Activated naive CD4-positive, alpha-beta T cell treated with anti-CD3 and anti-CD28 coated beads, Interleukin-2, amount 10 ng/mL, durations not matched to agents 7 days and 5 days (primary cell): ENCODE measurements at places on chromosomes 5 and 9.

DNA sequence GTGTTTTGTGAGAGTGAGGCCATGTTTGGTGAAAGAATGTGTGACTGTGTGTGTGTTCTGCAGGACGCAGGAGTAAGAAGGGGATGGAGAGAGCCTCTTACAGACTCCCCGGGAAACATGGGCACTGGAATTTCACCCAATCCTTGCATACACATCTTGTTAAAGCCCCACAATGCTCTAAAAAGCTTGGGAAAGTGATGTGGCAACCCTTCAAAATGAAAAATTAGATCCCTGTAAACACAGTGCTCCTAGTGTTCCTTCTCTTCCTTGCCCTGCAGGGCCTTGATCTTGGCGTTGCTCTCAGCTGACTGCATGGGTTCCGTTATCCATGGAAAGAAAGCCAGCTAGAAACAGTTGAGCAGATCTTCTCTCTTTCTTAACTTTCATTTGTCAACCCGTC lies 701.7 kb downstream of the SEMA5A start:
- DNase-seq, result no peak

- no peak for DNase-seq
Observed at GRCh38 chr5:88727705-88728313, 155.2 kb downstream of the MEF2C start.

GRCh38 chr5:110177729-110178128 lies 488.0 kb downstream of the MAN2A1 start:
- no peak for DNase-seq

DNA sequence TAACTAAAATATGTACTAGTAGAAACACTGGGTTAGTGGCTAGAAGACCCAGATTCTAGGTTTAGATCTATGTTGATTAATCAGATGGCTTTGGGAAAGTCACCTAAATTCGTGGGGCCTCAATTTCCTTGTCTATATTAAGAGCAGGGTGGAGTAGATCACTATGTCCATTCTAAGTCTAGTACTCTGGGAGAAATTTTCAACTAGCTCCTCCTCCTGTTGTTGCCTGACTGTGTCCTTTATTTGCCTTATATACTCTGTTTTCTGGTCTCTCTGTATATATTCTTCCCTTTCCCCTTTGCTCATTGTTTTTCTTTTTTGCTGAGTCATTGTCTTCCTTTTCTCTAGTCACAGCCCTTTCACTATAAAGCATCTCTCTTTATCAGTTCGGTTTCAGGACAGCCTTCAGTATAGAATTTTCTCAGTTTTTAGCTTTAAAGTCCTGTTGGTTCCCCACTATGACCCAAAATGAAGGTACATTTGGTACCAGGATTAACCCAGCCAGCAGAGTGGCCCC lies 44.5 kb upstream of the CDH6 start:
- no peak for DNase-seq

- DNase-seq, result no peak
Observed at GRCh38 chr9:135365013-135365768, 114.4 kb upstream of the PPP1R26 start.

- no peak for DNase-seq
Observed at GRCh38 chr9:80842389-80842788, 847.0 kb downstream of the TLE1 start.

- no peak for DNase-seq
Observed at GRCh38 chr5:6634788-6635430, 1.7 kb downstream of the SRD5A1 start.

DNA sequence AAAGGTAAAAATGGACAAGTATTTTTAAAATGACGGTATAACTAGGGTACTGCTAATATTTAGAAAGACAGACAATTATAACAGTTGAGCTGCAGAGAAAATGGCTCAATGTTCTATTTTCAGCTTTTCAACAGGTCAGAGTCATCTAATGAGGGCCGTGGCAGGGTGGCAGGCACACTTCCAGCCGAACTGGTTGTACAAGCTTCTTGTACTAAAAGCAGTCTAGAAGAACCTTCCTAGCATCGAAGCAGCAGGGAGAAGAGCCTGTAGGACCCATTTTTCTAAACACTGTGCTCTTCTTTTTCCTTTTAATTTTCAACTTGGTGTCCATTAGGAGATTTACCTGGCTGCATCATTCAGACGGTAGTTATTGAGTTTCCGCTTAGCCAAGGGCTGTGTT lies 85.6 kb downstream of the SLC28A3 start:
- no peak for DNase-seq

GRCh38 chr9:112654282-112654681 lies 63.6 kb downstream of the INIP start:
- no peak for DNase-seq

DNA sequence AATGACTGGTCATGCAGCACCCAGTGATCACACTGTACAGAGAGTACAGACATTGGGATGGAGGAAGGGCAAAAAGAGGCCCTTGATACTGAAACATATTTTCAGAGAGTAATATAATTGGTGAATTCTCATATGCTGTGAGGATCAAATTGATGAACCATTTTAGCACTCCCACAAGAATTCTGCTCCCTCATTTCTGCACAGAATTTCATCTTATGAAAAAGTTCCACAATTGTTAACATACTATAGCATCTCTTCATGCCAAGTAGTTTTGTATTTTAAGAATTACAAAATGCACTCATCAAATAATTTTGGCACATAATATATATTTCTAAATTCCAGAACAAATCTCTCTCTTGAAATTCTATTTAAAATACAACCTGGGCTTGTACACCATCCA lies 351.2 kb downstream of the PDE4D start:
- DNase-seq, result no peak

DNA sequence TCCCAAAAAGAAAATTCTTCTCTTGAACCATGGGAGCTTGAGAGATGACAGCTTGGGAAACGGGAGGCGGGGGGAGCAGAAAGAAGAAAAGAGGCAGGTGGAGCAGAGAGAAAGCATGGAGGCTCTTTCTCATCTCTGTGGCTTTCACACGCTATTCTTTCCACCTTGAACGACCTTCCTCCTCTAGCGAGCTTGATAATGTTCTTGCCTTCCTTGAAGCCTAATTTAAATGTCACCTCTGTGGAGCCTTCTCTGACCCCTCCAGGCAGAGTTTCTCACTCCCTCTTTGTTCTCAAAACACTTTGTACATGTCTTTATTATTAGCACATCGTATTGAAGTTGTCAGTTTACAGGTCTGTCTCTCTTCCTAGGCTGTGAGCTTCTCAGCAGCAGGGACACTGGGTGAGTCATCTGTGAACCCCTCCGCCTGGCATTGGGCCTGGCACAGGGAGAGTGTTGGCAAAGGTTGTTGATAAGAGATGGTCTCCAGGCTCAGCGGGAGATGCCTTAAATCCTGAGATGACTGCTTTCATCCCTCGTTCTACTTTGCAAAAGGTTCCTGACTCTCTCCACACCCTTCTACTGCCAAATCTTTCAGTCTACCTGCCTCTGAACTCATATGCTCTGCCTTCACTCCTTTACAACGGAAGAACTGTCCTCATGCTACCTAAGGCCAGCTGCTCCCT lies 14.1 kb upstream of the STRBP start:
- no peak for DNase-seq

GRCh38 chr9:94805051-94805489 lies 78.6 kb downstream of the AOPEP start:
- no peak for DNase-seq

DNA sequence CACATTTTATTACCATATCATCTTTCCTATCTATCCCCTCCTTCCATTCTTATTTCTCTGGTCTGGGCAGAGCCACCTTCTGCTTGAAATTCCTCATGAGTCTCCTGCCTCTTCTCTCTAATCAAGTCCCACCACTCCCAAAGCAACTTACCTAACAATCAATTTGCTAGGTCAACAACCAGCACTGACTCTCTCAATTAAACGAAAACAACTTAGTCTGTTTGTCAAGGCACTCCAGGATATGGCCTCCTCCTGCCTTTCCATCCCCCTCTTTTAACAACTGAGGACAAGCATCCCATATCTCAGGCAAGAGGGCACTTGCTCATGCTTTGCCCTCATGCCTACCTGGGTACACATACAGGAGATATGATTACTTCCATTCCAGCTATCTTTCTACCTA lies 47.4 kb downstream of the HCN1 start:
- DNase-seq, result no peak

DNA sequence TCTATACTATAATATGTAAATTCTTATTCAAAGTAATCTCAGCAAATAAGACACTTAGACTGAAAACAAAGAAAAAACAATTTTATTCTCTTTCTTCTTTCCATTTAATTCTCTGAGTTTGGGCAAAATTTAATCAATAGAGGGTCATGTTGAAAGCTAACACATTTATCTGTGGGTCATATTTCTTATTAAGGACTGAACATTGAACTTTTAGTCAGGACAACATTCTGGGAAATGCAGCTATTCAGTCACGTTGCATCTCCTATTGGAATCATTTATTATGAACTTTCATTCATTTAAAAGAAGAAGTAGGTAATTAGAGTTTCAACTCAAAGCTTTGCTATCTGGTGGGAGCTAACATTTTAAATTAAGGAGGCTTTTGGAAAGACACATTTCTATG lies 372.5 kb downstream of the MAN2A1 start:
- no peak for DNase-seq

DNA sequence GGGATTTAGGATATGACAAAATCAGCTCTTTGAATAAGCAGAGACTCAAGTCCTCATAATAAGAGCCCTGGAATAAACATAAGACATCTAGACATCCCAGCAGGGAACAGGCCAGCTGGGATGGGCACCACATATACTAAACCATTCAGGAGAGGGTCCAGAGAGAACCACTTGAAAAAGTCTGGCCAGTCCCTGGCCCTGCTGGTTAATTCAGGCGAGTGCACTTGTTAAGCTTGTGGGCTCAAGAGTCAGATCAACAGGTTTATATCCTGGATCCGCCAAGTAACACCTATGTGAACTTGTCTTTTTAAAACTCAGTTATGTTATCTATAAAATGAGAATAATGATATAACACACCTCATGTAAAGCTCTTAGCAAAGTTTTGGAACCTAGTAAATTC lies 63.3 kb downstream of the CAVIN4 start:
- DNase-seq, result no peak

DNA sequence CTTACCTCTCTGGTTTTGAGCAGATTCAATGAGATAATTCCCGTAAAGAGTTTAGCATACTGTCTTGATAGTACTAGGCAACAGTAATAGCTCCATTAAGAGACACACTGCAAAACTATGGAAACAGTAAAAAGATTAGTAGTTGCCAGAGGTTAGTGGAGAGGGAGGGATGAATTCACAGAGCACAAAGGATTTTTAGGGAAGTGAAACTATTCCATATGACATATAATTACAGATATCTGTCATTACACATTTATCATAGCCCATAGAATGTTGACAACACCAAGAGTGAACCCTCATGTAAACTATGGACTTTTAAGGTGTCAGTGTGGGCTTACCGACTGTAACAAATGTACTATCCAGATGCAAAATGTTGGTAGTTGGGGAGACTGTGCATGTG lies 176.4 kb upstream of the PLCXD3 start:
- no peak for DNase-seq

- DNase-seq, result no peak
Observed at GRCh38 chr9:135503371-135504261, 3.1 kb downstream of the MRPS2 start.
